ENCODE measurements at places on chromosomes 1 and 21. TPM values are rescaled to one million over a fixed set of nuclear protein-coding genes. Genes with fewer than 3 reads are reported as not detected.

- no peak for DNase-seq
Measured at GRCh38 chr1:55420026-55420425, 204.9 kb upstream of the USP24 start.

Gene TMPRSS15
- total RNA-seq: 0.07 TPM

- DNase-seq: no peak
Measured at GRCh38 chr1:236107121-236107907, 35.0 kb upstream of the GPR137B start.

Gene TP53BP2
- total RNA-seq: 19.5 TPM

GRCh38 chr1:19605967-19606366, 38.1 kb upstream of the NBL1 start:
- no peak for DNase-seq

All from HT1080 (cell line).